ENCODE measurements at places on chromosomes 1 and 21. TPM values are rescaled to one million over a fixed set of nuclear protein-coding genes. Genes with fewer than 3 reads are reported as not detected.

The HSD3B1 gene
- total RNA-seq, result not detected

The S100A10 gene
- total RNA-seq, result 110 TPM

The SELENON gene
- 29.8 TPM for total RNA-seq

The HAPLN2 gene
- 5.5 TPM for total RNA-seq

The TMEM125 gene
- total RNA-seq, result 0.71 TPM

The SMCP gene
- 249 TPM for total RNA-seq

The KCNE2 gene
- total RNA-seq, result not detected

The PDC gene
- total RNA-seq, result 0.39 TPM

The MMEL1 gene
- total RNA-seq, result 18.8 TPM

The LCE1D gene
- not detected for total RNA-seq

Measured in testis (tissue), 5 donors.